Activated naive CD8-positive, alpha-beta T cell treated with anti-CD3 and anti-CD28 coated beads for 36 hours (primary cell): ENCODE measurements at places on chromosomes 16 and 17. TPM values are rescaled to one million over a fixed set of nuclear protein-coding genes. Genes with fewer than 3 reads are reported as not detected.

The FBXO39 gene
- not detected for total RNA-seq

GRCh38 chr16:853981-854807 lies 53.7 kb upstream of the GNG13 start:
- H3K27ac ChIP-seq = no peak overlapping the region
- H3K27me3 ChIP-seq = no peaks in the 10 kb centered on the region
- no peak overlapping the region for H3K4me3 ChIP-seq

The ABCA6 gene
- 0.23 TPM for total RNA-seq

DNA sequence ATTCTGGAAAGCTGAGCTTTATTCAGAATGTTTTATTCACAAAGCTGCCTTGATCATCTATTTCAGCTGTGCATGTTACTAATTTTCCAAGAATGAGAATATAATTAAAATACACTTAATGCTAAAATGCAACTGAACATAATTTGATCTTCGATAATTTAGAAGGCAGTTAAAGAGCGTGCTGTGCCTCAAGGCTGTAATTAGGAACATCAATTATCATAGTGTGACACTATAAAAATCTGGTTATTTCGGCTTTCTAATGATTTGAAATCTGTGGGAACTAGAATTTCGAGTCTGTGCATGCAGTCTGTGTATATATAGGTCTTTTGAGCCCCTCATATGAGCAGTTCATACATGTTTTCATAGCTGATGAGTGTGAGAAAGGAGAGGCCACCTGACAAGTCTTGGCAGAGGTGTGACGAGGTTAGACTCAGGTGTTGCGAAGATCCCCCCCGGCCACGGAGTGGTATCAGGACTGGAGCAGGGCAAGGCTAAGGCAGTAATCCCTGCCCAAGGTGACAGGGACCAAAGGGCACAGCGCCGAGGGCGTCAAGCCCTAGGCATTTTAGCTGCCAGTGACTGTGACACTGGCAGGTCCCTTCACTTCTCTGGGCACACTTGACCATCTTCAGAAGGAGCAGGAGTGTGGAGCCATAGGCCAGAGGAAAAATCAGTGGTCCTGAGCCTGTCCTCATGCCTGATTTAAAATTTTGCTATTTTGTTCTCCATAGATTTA lies 328.5 kb downstream of the SNX29 start:
- H3K4me3 ChIP-seq = no peak overlapping the region
- no peak overlapping the region for H3K27ac ChIP-seq
- no peak for DNase-seq
- peaks cover 5% of the 10 kb centered on the region for H3K36me3 ChIP-seq
- no peaks in the 10 kb centered on the region for H3K4me1 ChIP-seq
- H3K27me3 ChIP-seq = no peaks in the 10 kb centered on the region

DNA sequence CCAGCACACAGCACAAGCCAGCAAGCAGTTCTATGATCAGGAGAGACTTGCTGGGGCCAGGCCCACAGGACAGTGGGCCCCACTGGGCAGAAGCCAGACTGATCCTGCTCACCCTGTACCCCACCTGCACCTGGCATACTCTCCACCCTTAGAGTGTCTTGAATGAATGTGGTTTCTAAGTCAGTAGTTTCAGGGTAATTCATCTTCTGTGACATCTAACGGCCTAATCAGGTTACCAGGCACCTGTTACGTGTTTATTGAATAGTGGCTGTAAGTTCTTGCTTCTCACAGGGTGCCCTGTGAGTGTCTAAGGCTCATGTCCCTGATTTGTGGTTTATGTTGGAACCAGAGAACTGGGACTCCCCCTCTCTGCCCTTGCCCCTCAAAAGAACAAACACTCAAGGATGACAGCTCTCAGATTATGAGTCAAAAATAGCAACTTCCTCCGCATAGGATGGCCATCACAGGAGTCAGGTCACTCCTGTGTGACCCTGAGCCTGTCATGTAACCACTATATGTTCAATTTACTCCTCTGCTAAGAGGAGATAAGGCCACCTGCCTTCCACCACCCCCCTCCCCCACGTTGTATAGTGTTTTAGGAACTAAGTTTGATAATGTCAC lies 7.0 kb upstream of the OR2C1 start:
- no peaks in the 10 kb centered on the region for H3K27me3 ChIP-seq
- no peak for DNase-seq
- H3K27ac ChIP-seq = no peak overlapping the region
- no peak overlapping the region for H3K4me3 ChIP-seq

DNA sequence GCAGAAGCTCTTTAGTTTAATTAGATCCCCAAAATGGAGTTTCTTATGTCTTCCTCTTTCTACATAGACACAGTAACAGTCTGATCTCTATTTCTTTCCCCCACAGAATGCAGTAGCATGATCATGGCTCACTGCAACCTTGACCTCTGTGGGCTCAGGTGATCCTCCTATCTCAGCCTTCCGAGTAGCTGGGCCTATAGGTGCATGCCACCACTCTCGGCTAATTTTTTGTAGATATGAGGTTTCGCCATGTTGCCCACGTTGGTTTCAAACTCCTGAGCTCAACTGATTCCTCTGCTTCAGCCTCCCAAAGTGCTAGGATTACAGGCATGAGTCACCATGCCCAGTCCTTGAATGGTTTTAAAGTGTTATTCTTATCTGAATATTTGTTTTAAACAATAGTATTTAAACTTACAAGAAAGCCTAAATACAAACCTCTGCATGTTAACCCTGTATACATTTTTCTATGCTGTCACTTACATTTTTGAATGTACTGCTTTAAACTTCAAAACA lies 120.6 kb downstream of the GOSR1 start:
- no peak for DNase-seq
- H3K4me1 ChIP-seq = peaks cover 17% of the 10 kb centered on the region
- no peaks in the 10 kb centered on the region for H3K27me3 ChIP-seq

The CPPED1 gene
- total RNA-seq = 3.8 TPM

- H3K4me1 ChIP-seq = peaks cover 30% of the 10 kb centered on the region
- no peak for DNase-seq
- H3K36me3 ChIP-seq = peaks cover 3% of the 10 kb centered on the region
- H3K4me3 ChIP-seq = peak overlapping the region; percentile 87
Measured at GRCh38 chr16:67841198-67841815, 813 bp upstream of the THAP11 start.

GRCh38 chr16:57993897-57994296 lies 6.6 kb downstream of the ZNF319 start:
- H3K4me3 ChIP-seq = no peak overlapping the region
- H3K4me1 ChIP-seq = peaks cover 21% of the 10 kb centered on the region
- peak overlapping the region; percentile 29 for H3K27ac ChIP-seq
- DNase-seq = no peak

The HSPB9 gene
- 0.18 TPM for total RNA-seq
